ENCODE measurements at places on chromosomes 1 and 21.
A peak's percentile ranks its signal among the peaks of the same experiment; 100 is the strongest.

DNA sequence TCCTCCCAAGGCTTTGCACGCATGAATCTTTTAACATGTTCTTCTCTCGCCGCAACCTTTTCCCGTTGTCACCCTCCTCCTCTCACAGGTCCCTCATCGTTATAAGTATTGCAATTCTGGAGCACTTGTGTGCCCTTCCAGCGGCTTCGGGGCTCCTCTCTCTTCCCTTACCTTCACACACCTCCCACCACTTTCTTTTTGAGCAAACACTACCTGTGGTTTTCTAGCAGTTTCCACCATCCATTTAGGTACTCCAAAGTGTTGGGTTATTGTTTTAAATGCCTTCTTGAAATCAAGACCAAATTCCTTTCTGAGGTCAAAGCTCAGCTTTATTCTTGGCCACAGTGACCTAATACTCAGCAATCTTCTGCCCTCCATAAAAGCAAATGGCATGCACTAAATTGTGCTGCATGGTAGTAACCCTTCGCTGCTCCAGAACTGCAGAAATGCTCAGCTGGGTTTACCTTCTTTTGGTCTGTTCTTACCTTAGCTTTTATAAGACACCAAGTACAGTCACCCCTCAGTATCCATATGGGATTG lies 472.4 kb downstream of the SETD4 start:
- DNase-seq = no peak

GRCh38 chr1:157725221-157725577 lies 24.6 kb upstream of the FCRL3 start:
- no peak for DNase-seq

- DNase-seq = no peak
Measured at GRCh38 chr1:232624546-232625281, 5.2 kb downstream of the SIPA1L2 start.

DNA sequence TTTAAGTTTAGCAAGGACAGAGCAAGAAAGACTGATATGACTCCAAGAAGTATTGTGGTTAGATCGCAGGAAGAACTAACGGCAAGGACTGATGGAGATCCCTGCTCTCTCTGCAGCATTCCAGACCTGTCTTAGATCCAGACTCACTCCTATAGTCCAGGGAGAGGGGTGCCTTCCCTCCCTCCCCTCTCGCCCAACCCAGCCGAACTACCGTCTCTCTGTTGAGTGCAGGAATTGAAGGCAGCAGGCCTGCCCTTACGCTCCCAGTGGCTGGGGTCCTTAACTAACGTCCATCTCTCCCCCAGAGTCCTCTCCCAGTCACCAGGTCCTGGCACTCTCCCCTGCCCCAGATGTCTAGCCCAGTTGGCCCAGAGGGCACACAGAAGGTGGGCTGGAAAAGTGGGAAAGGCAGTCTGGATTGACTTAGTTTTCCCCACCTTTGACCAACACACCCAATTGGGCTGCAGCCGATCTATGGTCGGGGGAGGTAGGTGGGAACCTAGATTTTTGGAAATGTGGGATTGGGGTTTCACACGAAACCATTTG lies 1.1 kb downstream of the CRABP2 start:
- DNase-seq = no peak

DNA sequence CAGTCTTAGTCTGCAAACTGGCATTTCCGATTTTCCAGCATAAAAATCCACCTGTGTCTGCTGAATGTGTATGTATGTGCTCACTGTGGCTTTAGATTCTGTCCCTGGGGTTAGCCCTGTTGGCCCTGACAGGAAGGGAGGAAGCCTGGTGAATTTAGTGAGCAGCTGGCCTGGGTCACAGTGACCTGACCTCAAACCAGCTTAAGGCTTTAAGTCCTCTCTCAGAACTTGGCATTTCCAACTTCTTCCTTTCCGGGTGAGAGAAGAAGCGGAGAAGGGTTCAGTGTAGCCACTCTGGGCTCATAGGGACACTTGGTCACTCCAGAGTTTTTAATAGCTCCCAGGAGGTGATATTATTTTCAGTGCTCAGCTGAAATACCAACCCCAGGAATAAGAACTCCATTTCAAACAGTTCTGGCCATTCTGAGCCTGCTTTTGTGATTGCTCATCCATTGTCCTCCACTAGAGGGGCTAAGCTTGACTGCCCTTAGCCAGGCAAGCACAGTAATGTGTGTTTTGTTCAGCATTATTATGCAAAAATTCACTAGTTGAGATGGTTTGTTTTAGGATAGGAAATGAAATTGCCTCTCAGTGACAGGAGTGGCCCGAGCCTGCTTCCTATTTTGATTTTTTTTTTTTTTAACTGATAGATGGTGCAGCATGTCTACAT lies 2.5 kb upstream of the OLFML3 start:
- DNase-seq = no peak

DNA sequence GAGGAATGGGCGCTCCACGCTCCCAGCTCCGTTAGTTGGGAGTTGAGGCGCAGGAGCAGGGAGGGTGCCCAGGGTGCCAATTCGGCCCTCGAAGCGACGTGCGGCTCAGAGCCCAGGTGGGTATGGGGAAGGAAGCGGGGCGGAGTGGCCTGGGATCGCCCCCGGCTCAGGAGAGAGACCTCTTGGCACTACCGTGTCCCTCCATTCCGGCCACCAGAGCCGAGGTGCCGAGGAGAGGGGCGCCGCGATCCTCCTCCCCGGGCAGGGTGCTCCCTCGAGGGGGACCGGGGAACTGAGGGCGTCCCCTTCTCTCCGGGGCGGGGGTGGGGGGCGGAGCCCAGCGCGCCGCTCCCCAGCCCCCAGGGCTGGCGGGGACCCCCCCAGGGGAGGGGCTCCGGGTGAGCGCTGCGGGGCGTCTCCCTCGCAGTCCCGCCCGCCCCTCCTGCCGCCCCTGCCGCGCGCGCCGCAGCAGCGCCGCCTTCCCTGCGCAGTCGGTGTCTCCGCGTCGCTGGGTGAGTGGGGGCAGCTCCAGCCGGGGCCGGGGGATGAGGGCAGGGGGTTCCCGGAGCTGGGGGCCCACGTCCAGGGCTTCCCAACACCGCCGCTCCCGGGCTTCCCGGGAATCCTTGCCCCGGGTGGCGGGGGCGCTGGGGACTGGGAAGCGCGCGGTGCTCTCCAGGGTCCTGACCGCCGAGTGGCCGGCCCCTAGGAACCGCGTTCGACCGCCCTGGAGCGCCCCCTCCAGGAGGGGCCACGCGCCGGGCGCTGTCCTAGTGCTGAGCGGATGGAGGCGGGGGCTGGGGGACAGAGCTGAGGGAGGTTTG lies at the start of gene HPCA:
Gene HPCA (plus strand): TSS at position 488 of the 824 bp plus-strand sequence. CDS start 2,408 bp downstream, outside the sequence.
- no peak for DNase-seq

DNA sequence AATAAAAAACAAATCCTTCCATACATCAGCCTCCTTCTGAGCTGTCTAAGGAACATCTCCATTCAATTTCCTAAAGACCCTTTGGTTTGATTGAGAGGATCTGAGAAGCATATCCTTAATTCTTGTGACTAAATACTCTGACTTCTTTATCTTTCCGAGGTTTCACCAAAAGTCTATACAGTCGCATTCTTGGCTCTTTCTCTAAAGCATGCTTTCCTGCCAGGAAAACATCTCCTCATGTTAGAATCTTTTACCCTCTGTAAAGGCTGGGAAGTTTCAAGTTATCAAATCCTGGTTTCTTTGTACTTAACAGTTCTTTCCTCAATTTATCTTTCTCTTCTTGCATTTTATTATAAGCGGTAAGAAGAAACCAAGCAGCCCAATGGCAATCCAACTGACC lies 630.4 kb downstream of the PTPRC start:
- no peak for DNase-seq

DNA sequence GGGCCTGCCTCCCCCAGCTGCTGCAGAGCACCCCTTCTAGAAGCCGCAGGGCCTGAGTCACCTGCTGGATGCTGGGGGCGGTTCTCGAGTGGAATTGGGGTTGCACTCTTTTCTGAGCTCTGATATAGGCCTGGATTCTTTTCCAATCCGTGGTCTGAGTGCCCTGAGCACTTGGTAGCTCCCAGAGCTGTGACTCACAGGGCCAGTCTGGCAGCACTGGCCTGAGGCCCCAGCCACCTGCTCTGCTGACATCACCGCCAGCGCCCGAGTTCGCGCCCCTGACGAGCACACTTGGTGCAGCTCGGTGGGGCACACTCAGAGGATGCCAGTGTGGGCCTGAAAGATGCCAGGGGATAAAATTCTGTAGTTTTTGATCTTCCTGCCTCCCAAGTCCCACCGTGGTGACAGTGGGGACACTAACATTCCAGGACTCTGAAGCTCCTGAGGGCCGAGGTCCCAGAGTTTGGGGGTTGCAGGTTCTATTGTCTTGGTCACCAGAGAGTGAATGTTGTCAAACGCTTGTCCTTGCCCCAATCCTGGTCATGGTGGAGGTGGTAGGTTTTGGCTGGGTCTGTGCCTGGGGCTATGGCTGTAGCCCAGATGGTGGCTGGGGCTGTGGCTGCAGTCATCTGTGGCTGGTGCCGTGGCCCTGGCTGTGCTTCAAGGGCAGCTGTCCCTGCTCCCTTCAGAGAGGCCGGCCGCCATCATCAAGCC lies 74.6 kb downstream of the OBSCN start:
- DNase-seq = no peak

GRCh38 chr1:232667094-232667777 lies 37.3 kb upstream of the SIPA1L2 start:
- DNase-seq = no peak

GRCh38 chr1:7460807-7461206 lies 310.3 kb upstream of the VAMP3 start:
- no peak for DNase-seq

DNA sequence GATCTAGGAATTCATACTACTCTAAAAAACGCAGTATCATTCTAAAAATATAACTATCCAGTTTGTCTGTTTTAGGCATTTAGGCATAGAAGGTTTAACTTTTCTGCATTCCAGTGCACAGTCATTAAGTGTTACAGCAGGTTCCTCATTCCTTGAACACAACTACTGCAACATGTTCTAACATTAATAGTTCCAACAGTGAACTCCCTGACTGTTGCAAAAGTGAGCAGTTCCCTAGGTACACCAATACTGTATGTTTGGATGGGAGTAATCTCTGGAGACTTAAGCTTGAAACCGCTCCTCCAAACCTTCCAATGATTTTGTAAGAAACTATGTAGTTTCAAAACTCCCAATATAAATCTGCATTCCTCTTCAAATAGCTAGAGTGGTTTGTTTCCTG lies 46.2 kb downstream of the UCHL5 start:
- DNase-seq = peak; percentile 79

DNA sequence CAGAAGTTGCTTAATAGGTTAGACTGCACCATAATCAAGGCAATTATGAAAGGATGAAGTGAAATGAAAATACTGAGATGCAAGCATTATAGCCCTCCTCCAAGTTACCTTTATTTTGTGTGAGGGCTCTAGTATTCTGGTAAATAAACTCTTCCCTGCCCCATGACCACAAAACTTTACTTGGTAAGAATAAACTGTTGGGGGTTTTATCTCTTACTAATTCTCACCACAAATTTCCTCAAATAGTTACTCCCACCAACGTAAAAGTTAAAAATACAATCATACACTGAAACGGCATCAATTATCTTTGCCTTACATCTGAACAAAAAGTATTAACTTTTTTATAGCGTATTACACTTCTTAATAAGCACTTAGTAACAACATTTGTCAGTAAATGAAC lies 29.5 kb downstream of the C21orf91 start:
- no peak for DNase-seq

DNA sequence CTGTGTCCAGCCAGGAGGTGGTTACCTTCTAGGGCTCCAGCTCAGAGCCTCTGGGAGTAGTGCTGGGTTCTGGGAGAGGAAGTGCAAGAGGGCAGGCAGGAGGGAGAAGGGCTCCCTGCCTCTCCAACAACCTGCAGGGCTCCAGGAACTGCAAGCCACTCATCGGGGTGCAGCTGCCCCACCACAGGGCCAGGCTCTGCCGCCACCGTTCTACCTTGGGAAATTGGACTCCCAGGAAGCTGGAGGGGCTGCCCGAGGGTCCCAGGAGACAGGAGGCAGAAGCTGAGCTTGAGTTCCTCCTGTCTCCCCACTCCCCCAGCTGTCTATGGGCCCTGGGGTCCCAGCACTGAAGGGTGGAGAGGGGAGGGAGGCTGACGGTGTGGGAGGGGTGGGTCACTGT lies 7.4 kb upstream of the PRDM16 start:
- DNase-seq = no peak

- DNase-seq = no peak
Measured at GRCh38 chr1:151970626-151971025, 23.0 kb downstream of the S100A10 start.

DNA sequence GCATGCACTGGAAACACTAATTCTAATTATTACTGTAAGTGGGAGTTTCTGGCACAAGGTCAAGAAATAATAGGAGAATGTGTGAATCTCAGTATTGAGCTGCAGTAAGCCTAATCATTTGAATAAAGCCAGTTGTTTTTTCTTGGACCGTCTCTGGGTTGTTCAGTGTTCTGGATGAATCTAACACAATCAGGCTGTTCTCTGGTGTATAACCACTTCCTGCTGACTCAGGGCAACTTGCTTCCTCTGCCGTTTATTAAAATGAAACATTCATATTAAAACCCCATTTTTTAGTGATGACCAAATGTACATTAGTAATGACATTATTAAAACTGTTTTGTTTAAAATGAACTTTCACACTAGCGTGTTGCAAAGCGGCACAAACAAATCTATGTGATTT lies 273.1 kb upstream of the SNX7 start:
- peak; percentile 79 for DNase-seq

GRCh38 chr1:17958704-17959103 lies 148.9 kb upstream of the IGSF21 start:
- no peak for DNase-seq

GRCh38 chr1:224502459-224503160 lies 68.0 kb upstream of the WDR26 start:
- DNase-seq = no peak

- DNase-seq = no peak
Measured at GRCh38 chr1:205285381-205286101, 36.0 kb downstream of the NUAK2 start.

GRCh38 chr1:217048104-217048707 lies 325.0 kb upstream of the ESRRG start:
- DNase-seq = no peak

GRCh38 chr1:151327903-151328674 lies 873 bp upstream of the PI4KB start:
- DNase-seq = no peak

DNA sequence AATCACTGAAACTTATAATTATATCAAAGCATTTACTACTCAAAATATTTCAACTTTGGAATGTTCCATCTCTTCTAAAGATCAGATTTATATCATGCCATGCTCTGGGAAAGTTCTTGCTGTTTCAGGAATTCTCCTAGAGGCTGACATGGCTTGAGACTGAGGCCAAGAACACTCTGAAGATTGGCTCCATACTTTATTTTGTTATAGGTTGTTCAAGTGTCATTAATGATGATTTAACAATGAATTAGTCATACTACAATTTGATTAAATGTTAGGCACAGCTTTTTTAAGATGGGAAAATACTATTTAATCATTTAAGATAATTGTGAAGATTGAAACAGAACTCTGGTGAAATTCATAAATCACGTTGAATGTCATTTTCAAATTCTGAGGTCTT lies 255.4 kb downstream of the GREM2 start:
- no peak for DNase-seq

GRCh38 chr1:155834296-155834926 lies 22.6 kb downstream of the GON4L start:
- no peak for DNase-seq

GRCh38 chr1:13947658-13948057 lies 247.7 kb downstream of the PRDM2 start:
- no peak for DNase-seq

Data from fibroblast of skin of left quadriceps (primary cell).